ENCODE measurements at places on chromosomes 12 and 14. TPM values are rescaled to one million over a fixed set of nuclear protein-coding genes. Genes with fewer than 3 reads are reported as not detected.

SELPLG gene
- polyA plus RNA-seq, result 3.0 TPM

CHGA gene
- polyA plus RNA-seq, result not detected

TEX52 gene
- not detected for polyA plus RNA-seq

RD3L gene
- not detected for polyA plus RNA-seq

CMKLR1 gene
- 0.82 TPM for polyA plus RNA-seq

RNF212B gene
- polyA plus RNA-seq, result not detected
